Memory B cell (primary cell): ENCODE measurements at places on chromosomes 2 and 18.

GRCh38 chr2:240359695-240360094 lies 75.8 kb upstream of the GPC1 start:
- no peak for DNase-seq

- DNase-seq: no peak
These were observed 100.6 kb downstream of the ANTXR1 start for GRCh38 chr2:69113627-69114026.

DNA sequence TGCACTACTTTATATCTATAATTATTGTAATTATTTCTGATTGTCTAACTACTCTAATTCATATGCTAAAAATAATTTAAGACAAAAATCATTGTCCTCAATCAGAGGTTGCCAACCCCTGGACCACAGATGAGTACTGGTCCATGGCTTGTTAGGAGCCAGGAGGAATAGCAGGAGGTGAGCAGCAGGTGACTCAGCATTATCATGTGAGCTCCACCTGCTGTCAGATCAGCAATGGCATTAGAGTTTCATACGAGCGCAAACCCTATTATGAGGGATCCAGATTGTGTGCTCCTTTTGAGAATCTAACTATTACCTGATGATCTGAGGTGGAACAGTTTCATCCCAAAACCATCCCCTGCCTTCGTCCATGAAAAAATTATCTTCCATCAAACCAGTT lies 1434.4 kb downstream of the LRP1B start:
- no peak for DNase-seq

- DNase-seq: no peak
These were observed 93.3 kb downstream of the COLEC12 start for GRCh38 chr18:407191-407590.

DNA sequence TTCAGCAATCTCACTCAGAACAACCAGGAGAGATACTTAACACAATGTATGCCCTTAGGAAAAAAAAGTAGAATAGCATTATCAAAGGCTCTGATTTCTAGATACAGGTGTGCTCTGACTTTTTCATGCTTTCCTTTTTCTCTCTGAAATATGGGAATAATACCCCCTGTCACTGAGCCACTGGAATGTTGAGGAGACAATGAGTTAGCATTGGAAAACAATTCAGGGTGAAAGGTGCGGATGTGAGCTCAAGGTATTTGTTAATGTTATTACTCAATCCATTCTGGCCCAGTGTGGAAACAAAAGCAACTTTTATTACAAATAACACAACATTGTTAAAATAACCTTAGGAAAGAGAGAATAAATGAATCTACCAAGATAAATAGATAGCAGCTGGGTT lies 228.0 kb downstream of the IKZF2 start:
- no peak for DNase-seq

DNA sequence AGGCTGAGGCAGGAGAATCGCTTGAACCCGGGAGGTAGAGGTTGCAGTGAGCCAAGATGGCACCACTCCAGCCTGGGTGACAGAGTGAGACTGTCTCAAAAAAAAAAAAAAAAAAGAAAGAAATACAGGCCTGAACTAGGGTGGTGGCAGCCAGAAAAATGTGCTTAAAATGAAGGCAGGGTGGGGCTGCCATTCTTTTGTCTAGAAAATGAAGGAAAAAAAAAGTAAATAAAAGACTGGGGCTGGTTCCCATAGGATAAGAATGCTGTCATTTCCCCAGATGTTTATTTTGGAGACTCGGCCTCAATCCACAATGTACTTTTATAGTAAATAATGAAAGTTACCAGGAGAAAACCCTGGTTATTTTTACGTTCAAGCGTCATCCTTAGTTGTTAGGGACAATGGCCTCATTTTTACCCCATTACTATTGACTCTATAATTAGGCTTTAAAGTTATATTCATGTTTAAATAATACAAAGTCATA lies 58.9 kb downstream of the ATP8B1 start:
- no peak for DNase-seq

DNA sequence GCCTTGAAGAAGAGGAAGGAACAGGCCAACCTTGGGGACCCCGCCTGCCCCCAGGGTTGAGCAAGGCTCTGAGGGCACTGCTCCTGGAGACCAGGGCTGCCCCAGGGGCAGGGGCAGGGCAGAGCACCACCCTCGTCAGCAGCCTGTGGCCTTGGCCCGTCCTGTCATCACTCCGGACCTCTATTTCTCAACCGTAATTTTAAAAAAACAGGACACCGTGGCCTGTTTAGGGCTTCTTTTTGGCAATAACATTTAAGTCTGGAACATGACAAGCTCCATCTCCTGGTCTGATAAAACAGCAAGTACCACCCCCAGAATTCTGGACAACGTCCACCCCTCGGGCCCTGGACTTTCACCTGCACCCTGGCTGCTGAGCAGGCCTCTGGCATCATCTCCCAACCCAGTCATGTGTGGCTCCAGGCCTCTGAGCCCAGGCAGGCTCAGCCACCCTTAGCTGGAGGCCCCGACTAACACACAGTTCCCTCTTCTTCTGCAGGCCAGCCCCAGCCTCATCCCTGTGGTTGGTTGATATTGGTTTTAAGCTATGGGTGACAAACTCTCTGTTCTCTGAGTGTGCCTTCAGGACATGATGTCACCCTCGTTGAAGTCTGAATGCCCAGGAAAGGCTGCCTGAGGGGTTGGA lies 22.6 kb upstream of the ID2 start:
- no peak for DNase-seq

DNA sequence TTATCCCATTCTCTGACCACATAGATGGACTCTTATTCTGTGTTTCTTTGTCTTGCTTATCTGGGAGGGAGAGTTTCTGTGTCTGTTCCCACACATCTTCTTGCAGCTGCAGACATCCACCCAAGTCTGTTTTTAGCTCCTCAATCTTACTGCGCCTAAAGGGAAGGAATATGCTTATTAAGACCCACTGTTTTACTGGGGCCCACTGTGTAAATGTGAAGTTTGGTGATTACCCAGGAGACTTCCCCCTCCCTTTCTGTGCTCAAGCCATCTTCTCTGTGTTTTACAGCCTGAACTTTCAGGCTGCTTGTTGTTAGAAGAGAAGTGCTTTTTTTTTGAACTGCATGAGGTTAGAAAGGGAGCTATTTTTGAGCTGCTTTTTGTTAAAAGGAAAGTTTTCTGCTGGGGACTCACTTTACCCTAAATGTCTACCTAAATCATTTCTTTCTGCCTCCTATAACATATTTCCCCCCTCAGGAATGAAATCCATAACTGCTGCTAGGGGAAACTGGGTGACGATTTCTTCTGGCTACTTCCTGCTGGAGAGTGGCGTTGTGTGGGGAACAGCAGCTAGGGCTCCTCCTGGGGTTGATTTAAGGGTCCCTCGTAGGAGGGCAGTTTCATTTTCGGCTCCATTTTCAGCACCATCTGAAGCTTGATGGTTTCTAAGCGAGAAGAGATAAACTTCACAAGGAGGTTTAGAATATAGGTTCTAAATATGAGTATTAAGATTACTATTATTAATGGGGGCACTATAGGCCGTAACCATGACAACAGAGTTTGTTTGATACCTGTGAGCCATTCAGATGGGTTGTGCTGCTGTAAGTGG lies 39.5 kb upstream of the GMCL1 start:
- DNase-seq: no peak

DNA sequence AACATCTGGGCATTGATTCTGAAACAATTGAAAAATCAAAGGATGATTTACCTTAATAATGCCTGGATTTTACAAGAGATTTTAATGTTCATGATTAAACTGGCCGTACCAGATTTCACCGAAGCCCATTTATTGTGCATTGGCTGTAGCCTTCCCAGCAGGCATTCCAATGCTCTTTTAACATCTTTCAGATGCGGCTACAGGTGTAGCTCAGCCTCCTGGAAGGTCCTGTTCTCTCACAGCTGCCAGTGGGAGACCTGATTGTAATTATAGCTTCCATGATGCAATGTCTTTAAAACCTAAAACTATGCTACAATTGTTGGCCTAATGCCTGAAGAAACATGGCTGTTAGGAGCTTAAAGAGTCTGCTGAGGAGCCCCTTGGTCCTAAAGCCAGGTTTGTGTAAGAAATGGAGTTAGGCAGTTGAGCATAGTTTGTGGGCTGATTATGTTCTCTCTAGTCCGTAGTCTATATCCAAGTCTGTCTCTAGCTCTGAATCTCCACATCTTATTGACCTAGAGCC lies 147.4 kb downstream of the CERS6 start:
- no peak for DNase-seq

DNA sequence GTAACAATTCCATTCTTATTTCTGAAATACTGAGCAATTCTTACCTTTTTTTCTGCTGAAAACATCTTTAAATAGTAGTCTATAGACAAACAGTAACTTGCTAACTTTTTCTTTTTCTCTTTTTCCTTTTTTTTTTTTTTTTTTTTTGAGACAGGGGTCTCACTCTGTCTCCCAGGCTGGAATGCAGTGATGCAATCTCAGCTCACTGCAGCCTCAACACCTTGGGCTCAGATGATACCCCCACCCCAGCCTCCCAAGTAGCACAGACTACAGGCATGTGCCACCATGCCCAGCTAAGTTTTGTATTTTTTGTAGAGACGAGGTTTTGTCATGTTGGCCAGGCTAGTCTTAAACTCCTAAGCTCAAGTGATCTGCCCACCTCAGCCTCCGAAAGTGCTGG lies 42.2 kb downstream of the MFSD6 start:
- DNase-seq: no peak

- no peak for DNase-seq
These were observed 519.3 kb upstream of the ID2 start for GRCh38 chr2:8162552-8162951.

GRCh38 chr18:44518091-44518615 lies 162.5 kb upstream of the SETBP1 start:
- DNase-seq: no peak

DNA sequence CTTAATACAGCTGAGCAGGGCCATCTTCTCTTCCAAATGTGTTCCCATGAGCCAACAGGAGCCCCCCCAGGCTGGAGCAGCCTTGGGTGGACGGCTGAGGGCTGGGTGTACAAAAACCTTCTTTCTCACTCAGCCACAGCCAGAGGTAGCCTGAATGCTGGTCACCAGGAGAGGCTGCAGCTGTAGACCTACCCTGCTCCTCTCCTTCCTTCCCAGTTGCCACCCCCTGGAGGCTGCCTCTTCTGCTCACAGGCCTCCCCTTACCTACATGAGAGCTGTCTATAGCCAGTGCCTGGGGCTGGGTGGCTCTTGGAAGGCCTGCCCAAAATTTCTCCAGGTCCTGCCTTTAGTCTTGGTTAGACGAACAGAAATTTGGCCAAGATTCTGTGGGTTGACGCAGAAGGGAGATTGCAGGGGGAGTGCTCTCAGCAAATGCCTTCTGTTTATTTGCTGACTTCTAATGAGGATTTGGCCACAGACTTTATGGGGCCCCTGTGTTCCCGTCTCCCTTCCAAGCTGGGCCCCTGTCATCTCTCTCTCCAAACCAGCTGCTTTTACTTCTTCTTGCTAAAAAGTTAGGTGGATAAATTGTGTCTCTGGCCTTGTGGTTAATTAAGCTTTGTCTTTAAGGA lies 18.3 kb downstream of the CELF4 start:
- DNase-seq: no peak

DNA sequence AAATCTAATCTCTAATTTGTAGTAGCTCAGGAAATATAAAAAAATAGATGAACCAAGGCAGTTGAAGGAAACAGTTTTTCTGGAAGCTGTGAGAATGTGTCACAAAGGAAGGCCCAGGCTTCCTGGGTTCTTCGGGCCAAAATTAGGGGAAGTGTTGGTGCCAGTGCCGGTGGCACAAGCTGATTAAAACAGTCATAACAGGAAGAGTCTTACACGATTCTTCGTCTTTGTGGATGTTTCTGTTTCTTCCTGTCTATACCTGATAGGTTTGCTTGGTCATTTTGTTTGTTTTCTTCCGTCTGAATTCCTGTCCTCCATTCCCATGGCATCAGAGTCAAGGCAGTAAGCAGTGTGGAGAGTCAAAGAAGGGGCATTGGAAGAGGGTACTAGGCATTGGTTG lies 235.4 kb upstream of the RASGRP3 start:
- DNase-seq: no peak

DNA sequence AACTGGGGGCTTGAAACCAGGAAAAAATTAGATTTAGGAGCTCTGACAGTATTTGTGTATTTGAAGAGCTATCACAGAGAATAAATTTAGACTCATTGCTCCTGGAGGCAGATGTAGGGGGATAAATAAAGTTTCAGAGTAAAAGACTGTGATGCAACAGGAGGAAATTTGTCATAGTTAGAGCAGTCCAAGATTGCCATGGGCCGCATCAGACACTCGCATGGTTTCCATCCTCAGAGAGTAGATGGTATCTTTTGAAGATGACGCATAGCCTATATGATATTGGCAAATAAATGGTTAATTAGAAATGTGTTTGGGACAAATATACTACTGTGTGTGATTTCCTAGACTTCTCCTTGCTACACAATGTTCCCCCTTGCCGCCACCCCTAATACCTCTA lies 170.5 kb downstream of the FTCDNL1 start:
- no peak for DNase-seq

GRCh38 chr2:162926501-162926900 lies 87.9 kb upstream of the KCNH7 start:
- no peak for DNase-seq

GRCh38 chr2:50791271-50791670 lies 240.7 kb downstream of the NRXN1 start:
- DNase-seq: no peak

DNA sequence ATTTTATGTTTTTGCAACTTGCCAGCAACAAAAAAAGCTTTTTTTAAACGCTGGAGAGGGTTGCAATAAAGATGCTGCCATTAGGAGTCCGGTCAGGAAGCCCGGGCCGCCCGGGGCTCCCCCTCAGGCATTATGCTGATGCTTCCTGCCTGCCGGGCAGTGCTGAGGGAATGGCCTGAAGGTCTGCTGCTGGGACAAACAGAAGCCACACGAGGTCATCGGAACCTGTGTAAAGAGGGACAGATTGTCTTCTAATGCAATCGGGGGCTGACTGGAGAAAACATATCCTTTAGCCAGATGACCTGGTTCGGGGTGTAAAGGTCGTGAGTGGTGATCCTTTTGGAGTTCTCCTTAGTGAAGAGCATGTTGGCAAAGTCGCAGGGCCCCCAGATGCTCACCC lies 2.3 kb downstream of the IMPA2 start:
- no peak for DNase-seq

- no peak for DNase-seq
These were observed 580.1 kb downstream of the ZEB2 start for GRCh38 chr2:143939626-143940330.

GRCh38 chr2:48049371-48049770 lies 143.1 kb upstream of the FBXO11 start:
- DNase-seq: no peak
